NCI-H2029 (cell line): ENCODE measurements at places on chromosomes 11 and 22.

DNA sequence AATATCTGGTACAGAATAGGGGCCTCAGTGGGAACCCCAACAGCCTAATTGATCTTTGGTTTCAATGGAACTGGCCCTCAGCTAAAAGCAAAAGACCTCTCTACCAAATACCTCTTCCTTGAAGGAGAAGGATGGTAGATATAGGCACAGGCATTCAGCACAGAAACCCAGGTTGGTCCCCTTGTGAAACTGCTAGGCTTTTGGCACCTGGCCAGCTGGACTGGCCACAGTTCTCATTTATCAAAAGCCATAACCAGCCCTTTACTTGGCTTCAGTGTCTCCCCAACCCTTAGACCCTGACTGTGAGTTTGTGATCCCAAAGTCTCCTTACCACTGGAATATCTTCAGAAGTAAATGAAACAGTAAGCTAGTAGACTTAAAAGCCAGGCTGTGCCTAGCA lies 152.9 kb downstream of the TENM4 start:
- peak; percentile 21 for DNase-seq

DNA sequence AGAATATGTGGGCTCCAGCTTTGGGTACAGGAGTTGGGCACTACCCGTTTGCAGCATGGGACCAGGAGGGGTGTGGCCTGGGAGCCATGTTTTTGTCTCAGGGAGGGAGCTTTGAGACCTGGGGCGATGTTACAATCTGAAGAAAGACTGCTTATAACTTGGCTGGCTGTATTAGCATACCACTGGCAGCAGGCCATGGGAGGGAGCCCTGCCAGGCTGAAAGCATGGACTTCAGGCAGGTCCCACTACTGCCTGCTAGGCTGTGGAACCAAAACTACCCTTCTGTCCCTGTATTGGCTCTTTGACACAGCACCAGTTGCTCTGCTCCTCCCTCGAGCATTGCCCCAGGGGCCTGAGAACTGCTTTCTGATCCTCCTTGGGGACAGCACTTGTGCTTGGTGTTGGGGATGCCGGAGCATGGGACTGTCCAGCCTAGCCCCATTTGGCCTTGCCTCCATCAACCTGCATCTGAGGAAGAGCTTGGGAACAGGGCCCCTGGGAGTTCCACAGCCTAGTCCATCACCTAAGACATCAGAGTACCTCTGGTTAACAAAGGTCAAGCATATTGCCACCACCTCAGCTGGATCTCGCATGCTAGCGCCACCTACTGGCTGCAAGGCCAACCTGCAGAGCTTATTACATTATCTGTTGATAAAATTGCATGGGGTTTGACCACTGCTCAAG lies 217.4 kb downstream of the SBF2 start:
- DNase-seq = no peak

DNA sequence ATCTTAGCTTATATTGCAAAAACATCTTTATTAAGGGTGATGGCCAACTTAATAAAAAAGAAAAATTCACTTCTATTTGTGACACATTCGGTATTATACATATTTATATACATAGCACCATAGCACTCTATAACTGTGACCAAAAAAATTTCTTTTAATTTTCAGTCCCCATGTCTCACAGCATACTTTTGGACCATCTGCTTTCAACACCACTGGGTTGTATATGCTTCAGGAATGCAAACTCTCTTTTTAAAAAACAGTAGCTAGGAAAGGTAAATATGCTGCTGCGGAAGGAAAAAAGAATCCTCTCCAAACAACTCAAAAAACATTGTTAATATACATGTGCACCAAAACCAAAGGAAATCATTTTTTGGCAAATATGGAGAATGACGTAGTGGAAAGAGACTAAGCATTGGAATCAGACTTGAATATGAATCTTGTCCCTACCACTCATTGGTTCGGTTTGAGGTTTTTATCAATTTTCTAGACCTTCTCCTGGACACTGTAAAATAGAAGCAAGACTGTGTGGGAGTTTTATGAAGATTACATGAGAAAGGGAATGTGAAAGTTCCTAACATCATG lies 227.9 kb downstream of the BLID start:
- DNase-seq = no peak

DNA sequence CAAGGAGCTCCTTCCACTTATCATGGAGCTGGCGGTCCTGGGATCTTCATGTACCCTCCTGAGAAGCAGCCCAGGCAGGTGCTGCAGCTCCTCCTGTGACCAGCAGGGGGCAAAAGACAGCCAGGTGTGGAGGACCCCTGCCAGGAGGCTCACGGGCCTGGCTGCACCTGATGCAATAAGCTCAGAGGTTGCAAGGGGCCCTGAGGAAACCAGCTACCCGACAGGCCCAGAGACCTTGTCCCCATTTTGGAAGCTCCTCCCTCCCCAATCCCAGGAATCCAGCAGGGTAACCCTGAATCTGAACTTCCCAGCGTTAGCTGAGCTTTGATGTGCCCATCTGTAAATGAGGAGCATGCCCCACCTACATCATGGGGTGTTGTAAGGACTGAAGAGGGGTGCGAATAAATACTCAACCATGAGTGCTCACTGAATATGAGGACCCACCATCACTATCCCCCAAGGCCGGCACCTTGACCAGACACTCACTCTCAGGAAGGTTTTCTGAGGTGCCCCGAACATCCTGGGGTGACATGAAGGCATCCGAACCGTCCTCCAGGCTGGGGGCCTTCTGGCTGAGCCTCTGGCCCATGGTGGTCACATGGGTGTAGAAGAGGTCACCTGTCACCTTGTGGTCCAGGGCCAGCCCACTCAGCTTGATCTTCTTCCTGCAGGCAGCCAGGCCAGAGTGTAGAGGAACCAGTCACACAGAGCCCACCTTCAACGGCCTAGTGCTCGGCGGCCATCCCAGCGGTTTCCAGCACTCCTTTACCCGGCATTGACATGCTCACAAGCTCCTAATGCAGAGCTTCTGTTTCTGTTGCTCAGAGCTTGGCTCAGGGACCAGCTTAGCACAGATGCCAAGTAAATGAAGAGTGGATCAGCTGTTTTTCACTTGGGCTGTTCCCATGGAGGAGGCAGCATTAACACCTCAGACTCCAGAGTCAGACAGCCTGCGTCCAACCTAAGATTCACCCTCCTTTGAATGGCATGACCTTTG lies 21.7 kb downstream of the SLC43A1 start:
- peak; percentile 63 for DNase-seq

- no peak for DNase-seq
Measured at GRCh38 chr22:26632422-26633155, 10.8 kb downstream of the CRYBA4 start.

- DNase-seq = peak; percentile 50
Measured at GRCh38 chr22:17705951-17706900, 67.7 kb downstream of the BCL2L13 start.

GRCh38 chr11:30859669-30860068 lies 273.5 kb upstream of the MPPED2 start:
- DNase-seq = no peak

- peak; percentile 20 for DNase-seq
Measured at GRCh38 chr11:36702330-36703054, 104.5 kb upstream of the RAG2 start.

DNA sequence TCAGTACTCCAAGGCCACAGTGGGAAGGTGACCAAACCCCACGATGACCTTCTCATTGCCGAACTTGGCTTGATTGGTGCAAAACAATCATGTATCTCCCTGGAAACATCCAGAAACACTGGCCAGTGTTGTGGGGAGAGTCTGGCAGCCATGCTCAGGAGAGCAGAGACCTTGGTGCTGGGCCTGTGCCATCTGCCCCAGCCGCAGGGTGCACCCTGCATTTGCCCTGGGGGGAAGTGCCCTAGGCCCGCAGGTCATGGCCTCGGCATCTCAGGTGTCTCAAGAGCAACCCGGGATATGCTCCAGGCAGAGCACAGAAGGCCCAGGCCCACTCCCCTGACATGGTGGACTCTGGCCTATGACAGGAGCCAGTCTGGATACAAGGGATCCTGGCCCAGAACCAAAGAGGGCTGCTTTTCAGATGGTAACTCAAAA lies 23.7 kb downstream of the ARVCF start:
- no peak for DNase-seq

- DNase-seq = no peak
Measured at GRCh38 chr11:126547161-126547560, 191.7 kb downstream of the ST3GAL4 start.

DNA sequence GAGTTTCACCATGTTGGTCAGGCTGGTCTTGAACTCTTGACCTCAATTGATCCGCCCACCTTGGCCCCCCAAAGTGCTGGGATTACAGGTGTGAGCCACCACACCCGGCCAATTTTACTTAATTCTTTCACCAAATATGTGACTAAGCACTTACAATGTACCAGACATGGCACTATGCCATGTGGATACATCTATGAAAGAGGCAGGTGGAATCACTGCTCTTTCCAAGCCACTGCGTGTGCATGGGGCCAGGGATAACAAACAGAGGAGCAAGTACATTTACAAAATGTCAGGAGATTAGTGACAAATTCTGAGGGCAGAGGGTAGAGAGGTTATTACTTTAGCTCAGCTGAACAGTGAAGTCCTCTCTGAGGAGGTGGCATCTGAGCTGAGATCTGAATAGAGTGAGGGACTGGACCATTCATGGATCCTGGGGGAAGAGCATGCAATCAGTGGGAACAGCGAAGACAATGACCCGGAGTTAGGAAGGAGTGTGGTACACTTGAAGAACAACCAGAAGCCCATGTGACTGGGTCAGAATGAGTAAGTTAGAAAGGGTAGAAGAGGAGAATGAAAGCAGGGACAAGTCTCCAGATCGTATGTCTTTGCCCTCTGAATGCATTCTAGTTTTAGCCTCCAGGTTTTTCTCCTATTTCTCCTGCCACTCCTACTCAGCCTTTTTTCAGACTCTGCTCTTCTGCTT lies 38.3 kb upstream of the GRAMD1B start:
- DNase-seq = no peak

DNA sequence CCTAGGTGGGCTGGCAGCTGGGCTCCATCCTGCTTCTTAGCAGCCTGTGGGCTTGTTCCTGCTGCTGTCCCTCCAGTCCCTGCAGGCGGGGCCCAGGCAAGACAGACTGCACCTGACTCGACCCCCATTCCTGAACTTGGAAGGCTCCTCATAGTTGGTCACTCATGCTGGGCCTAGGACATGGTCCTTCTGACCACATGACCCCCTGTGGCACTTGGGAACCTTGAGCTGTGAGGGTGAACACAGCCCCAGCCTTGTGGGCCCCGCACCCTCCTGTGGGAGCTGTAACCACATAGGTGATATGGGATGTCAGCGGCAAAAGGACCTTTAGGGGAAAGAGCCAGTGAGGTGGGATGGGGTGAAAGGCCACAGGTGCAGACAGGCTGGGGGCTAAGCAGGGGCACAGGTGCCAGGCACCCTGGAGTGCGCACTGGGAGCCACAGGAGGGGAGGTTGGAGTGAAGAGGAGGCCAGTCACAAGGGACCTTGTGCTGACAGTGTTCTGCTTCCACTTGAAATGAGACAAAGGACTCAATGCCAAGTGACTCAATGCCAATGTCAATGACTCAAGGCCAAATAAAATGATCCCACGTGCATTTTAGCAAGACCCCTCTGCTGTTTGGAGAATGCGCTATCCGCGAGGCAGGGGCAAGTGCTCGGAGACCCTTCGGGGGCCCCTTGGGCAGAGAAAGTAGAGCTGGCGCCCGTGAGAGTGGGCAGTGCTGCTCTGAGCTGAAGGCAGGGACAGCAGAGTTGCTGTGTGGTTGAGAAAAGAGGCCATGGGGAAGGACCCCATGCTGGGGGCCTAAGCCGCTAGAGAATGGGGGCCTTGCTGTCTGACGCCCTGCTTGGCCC lies 90.7 kb downstream of the MORC2 start:
- no peak for DNase-seq

- DNase-seq = no peak
Measured at GRCh38 chr11:34859496-34859895, 56.7 kb downstream of the APIP start.

GRCh38 chr22:29040385-29041275 lies 21.0 kb downstream of the C22orf31 start:
- peak; percentile 55 for DNase-seq

GRCh38 chr11:13221722-13222121 lies 55.9 kb upstream of the BMAL1 start:
- DNase-seq = no peak

GRCh38 chr22:23553924-23554870 lies 25.9 kb downstream of the IGLL1 start:
- no peak for DNase-seq
